ENCODE measurements at places on chromosomes 11 and 22. TPM values are rescaled to one million over a fixed set of nuclear protein-coding genes. Genes with fewer than 3 reads are reported as not detected.
A peak's percentile ranks its signal among the peaks of the same experiment; 100 is the strongest.

GRCh38 chr22:23066200-23067022 is 3.9 kb upstream of the GNAZ start:
- DNase-seq, result peak; percentile 89

GRCh38 chr11:106304274-106304673 is 226.8 kb downstream of the AASDHPPT start:
- no peak for DNase-seq

DNA sequence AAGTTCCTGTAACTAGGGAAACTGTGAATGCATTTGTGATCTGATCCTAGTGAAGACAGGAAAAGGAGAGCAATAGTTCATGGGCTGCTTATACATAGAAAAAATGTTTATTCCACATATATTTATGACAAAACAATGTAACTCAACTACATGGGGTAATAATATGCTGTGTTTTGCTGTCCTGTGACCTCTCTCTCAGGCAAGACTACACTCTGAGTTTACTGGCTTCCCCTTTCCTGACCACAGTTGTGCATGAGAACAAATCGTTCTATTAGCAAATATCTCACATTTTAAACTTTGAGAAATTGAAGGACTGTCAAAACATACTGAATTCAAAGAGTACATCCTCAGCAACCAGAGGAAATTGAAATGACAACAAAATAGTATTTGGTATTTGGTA is 161.9 kb upstream of the TRPC6 start:
- no peak for DNase-seq

GRCh38 chr22:44419429-44419828 is 78.6 kb downstream of the RTL6 start:
- DNase-seq, result no peak

- DNase-seq, result no peak
Measured at GRCh38 chr11:96508861-96509260, 119.0 kb downstream of the JRKL start.

The KCNJ1 gene
- total RNA-seq, result not detected

- DNase-seq, result no peak
Measured at GRCh38 chr11:14110629-14111028, 148.1 kb downstream of the SPON1 start.

Measured in esophagus muscularis mucosa (tissue), 4 donors.